Activated naive CD8-positive, alpha-beta T cell treated with anti-CD3 and anti-CD28 coated beads, Interleukin-2, amount 10 ng/mL, durations not matched to agents 7 days and 5 days (primary cell): ENCODE measurements at places on chromosomes 2 and 18.

DNA sequence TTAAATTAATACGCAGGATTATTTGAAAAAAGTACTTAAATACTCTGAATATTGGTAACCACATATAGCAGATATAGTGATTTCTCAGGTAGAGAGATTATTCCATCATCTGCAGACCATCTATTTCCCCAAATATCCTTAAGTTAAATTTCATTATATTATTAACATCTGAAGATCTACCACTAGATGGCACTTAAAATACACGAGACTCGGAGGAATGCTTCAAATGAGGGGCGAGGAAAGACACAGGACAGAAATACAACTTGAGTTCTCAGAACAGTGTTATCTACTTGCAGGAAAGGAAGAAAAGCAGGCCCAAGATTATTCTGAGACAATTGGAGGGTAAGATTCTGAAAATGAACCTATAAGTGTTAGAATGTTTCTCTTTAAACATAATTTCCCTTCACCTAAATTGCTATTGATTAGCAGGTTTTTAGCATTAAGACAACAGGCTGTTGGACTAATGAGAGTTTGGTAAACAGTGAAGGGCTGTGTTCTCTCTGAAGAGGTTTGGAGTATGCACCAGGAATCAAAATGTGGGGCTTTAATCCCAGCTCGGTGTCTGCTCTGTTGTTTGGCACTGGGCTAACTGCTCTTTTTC lies 76.9 kb upstream of the GCFC2 start:
- DNase-seq, result no peak

- DNase-seq, result no peak
These were observed 54.2 kb upstream of the CREB1 start for GRCh38 chr2:207475546-207475945.

GRCh38 chr18:59966913-59967312 lies 67.1 kb downstream of the PMAIP1 start:
- no peak for DNase-seq

DNA sequence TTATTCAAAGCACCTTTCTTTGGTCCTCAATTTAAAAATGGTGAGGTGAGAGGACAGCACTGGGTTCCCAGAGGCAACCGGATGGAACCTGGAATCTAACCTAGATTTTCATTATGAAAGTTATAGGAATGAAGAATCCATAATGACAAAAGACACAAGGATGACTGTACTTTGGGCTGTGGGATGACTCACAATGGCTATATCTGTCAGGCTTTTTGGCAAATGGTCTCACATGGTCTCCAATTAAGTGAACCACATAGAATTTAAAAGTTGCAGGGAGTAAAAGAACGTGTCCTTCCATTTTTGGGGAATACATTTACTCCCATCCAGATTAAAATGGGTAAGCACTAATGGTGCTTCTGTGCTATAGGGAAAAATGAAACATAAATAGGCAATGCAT lies 31.8 kb upstream of the LYPD1 start:
- DNase-seq, result no peak

DNA sequence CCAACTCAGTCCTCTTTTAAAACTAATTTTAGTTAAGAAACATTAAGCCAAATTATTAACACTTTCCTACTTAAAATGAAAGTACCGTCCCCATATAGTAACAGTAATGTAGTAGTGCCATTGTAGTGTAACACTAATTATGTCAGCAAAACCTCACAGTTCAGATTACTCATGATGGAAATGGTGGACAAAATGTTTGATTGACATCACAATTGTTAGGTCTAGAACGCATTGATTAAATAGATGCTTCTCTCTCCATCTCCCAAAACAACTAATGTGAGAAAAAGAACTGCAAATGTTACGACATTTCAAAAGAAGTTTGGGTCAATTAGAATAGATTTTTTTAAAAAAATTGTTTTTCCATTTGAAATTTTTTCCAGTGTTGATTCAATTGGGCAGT lies 1.2 kb upstream of the ATF2 start:
- no peak for DNase-seq

DNA sequence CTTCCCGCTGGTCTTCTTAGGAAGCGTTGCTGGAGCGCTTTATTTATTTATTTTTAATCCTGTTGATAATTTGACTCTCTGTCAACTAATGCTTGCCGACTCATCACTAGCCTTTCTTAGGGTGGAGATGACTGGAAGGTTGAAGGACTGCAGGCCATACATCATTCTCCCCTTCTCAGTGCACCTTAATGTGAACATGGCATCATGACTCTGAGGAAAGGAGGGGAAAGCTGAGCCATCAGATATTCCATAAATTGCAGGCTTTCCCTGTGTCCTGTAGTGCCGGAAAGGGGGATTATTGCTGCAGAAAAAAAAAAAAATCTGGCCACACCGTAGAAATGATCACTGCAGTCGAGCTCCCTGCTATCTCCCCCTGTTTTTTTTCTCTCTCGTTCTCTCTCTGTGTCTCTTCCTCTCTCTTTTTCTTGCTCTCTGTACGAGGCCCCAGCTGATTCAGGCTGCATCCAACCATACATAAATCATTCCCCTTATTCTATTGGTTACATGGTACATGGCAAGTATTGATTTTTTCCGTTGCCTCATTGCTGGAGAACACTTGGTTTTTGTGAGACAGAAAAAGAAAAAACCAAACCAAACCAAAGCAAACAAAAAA lies 125.8 kb upstream of the EFEMP1 start:
- DNase-seq, result no peak

DNA sequence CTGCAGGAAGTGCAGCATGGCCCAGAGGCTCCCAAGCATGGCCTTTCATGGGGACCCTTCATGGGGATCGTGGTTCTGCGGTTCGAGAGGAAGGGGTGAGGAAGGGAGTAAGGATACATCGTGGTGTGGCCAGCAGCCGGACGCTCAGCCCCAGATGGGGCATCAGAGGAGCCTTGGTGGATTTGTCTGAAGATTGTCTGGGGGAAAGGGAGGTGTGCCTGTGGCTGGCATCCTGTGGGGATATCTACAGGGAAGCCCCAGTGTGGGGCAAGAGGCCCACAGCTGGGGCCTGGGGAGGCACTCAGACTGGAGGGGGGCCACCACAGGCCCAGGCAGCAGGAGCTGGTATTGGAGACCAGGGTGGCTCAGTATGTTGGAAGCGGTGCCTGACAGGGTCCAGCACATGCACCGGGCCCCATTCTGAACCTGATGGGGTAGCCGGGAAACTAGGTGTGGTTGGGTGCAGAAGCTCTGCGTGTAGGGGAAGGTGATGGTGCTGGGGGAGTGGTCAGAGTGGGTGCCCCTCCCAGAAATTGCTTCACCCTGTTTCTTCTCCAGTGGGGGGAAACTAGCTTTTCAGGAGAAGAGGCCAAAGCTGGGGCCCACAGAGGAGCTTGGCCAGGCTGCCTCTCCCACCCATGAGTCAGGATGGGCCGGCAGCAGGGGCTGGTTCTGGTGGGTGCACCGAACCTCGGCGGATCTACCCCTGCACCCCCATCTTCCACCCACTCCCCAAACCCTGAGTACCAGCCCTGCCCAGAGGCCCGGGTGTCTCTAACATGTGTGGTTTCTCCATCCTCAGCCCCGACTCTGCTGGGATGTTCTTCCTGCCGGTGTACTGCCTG lies 274.4 kb upstream of the HDAC4 start:
- DNase-seq, result no peak

DNA sequence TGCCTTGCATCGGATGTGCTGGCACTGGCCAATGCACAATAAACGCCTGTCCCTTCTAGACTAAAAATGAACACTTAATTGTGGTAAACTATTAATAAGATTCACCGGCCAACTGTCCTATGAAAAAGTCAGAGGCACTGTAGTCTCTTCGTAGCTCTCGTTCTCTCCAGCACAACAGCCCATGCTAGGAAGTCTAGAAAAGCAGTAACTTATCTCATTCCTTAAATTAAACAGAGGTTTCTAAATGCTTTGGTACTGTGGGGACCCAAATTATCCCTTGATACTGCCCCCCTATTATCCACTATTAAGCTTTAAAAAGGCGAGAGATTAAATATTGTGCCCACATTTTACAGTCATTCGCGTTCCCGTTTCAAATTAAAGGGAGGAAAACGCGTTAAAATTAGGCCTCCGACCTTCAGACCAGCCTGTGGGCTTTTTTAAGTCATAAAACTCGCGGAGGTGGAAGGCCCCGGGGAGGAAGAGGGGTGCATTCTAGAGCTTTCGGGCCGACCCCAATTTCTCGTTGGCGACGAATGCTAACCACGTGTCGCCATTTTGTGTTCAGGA lies 1.5 kb upstream of the PCBP1 start:
- DNase-seq, result no peak

- DNase-seq, result no peak
These were observed 317.4 kb upstream of the UBE2E3 start for GRCh38 chr2:180662941-180663471.

- DNase-seq, result peak; percentile 59
These were observed 14.2 kb upstream of the CXCR4 start for GRCh38 chr2:136131961-136132824.

GRCh38 chr2:130287656-130288026 lies 55.1 kb upstream of the IMP4 start:
- DNase-seq, result no peak

GRCh38 chr2:23614701-23615100 lies 229.7 kb downstream of the KLHL29 start:
- DNase-seq, result no peak

- DNase-seq, result no peak
These were observed 279.0 kb upstream of the NRP2 start for GRCh38 chr2:205403244-205403825.

DNA sequence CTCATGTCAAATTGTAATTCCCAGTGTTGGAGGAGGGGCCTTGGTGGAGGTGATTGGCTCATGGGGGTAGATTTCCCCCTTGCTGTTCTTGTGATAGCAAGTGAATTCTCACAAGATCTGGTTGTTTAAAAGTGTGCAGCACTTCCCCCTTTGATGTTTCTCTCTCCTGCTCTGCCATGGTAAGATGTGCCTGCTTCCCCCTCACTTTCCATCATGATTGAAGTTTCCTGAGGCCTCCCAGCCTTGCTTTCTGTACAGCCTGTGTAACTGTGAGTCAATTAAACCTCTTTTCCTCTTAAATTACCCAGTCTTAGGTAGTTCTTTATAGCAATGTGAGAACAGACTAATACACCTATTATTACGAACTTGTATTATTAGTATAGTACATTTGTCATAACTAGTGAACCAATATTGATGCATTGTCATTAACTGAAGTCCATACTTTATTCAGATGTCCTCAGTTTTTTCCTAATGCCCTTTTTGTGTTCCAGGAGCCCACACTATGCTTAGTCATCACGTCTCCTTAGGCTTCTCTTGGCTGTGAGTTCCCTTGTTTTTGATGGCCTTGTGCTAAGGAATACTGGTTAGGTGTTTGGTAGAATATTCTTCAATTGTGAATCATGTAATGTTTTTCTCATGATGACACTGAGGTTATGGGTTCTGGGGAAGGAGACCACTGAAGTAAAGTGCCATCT lies 4.5 kb upstream of the MAP3K2 start:
- no peak for DNase-seq

GRCh38 chr18:25737710-25738311 lies 352.6 kb downstream of the SS18 start:
- DNase-seq, result no peak

- no peak for DNase-seq
These were observed 40.7 kb upstream of the CCDC150 start for GRCh38 chr2:196598846-196599245.

- DNase-seq, result no peak
These were observed 30.3 kb downstream of the TEX44 start for GRCh38 chr2:231622963-231623362.

DNA sequence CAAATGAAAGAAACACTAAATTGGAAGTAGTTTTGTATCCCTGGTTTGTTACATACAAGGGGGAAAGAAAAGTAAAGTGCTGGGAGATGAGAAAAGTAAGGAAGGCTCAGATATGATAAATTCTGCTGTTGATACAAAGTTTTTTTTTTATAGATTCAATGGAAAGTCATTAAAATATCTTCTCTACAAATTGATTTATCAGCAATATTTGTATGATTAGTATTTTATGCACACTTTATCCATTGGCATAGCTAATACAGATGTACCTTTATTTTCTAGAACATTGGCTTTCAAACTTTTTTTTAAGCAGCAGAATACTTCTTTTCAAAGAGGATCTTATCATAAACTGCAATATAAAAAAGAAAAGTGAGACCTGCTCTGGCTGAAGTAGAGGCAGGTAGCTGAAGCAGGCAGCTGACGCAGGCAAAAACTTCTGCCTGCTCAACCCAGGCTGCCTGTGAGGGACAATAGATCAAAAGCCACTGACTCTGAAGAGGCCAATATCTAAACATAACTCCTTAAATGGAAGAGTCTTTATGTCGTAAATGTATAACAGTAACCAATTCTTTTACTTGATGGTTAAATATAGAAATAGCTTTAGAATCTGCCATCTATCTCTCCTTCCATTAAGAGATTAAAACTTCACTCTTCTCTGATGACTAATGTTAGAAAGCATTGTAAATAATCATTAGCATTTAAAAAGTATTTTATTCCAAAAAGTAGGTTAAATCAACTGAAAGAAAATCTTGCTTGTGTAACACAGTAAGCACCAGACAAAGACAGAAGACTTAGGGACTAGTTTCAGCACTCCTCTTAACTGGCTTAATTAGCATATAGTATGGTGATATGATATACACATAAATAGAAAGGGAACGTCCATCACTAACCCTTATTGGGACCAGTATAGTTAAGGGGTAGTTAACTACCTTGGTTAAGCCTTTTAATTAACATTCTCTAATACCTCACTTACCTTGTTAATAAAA lies 174.2 kb downstream of the SLC39A10 start:
- no peak for DNase-seq

GRCh38 chr18:48667276-48668254 lies 128.7 kb downstream of the CTIF start:
- DNase-seq, result no peak

GRCh38 chr2:8676191-8676920 lies 5.5 kb upstream of the ID2 start:
- DNase-seq, result no peak

DNA sequence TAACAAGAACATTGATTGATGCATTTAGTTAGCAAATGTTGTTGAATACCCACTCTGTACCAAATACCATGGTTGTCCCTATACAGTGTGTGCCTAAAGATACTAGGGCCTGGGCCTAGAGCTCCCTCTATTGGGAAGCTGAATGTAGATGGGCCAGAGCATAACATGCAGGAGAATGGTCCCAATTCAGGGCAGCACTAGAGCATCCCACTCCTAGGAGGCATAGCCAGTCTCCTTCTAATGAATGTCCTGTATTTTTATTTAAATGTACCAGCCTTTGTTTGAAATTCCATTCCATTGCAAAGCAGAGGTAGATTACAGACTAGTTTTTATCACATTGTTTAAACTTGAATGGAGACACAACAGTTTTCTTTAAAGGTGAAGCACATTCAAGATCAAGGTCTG lies 90.6 kb downstream of the FEZ2 start:
- no peak for DNase-seq

GRCh38 chr2:29562896-29563295 lies 358.5 kb downstream of the ALK start:
- DNase-seq, result no peak
